Lower lobe of right lung (tissue), 2 donors: ENCODE measurements at places on chromosomes 7 and 10. TPM values are rescaled to one million over a fixed set of nuclear protein-coding genes. Genes with fewer than 3 reads are reported as not detected.

ZNF487 gene
- 5.0 TPM for total RNA-seq

GRCh38 chr7:100152404-100152803 lies 3.7 kb downstream of the LAMTOR4 start:
- H3K27me3 ChIP-seq = no peaks in the 10 kb centered on the region
- H3K27ac ChIP-seq = peak overlapping the region; percentile 18
- no peak overlapping the region for H3K4me3 ChIP-seq
- H3K36me3 ChIP-seq = peaks cover 45% of the 10 kb centered on the region

GRCh38 chr7:127566242-127566641 lies 19.2 kb downstream of the GCC1 start:
- no peaks in the 10 kb centered on the region for H3K27me3 ChIP-seq
- DNase-seq = no peak
- H3K4me3 ChIP-seq = no peak overlapping the region
- no peaks in the 10 kb centered on the region for H3K4me1 ChIP-seq
- H3K36me3 ChIP-seq = no peaks in the 10 kb centered on the region

UPK3BL2 gene
- 26.9 TPM for total RNA-seq

- no peaks in the 10 kb centered on the region for H3K36me3 ChIP-seq
- H3K27me3 ChIP-seq = no peaks in the 10 kb centered on the region
- DNase-seq = no peak
- H3K27ac ChIP-seq = no peak overlapping the region
- H3K4me1 ChIP-seq = no peaks in the 10 kb centered on the region
- H3K4me3 ChIP-seq = no peak overlapping the region
Measured at GRCh38 chr7:41206267-41206666, 496.6 kb downstream of the INHBA start.

DNA sequence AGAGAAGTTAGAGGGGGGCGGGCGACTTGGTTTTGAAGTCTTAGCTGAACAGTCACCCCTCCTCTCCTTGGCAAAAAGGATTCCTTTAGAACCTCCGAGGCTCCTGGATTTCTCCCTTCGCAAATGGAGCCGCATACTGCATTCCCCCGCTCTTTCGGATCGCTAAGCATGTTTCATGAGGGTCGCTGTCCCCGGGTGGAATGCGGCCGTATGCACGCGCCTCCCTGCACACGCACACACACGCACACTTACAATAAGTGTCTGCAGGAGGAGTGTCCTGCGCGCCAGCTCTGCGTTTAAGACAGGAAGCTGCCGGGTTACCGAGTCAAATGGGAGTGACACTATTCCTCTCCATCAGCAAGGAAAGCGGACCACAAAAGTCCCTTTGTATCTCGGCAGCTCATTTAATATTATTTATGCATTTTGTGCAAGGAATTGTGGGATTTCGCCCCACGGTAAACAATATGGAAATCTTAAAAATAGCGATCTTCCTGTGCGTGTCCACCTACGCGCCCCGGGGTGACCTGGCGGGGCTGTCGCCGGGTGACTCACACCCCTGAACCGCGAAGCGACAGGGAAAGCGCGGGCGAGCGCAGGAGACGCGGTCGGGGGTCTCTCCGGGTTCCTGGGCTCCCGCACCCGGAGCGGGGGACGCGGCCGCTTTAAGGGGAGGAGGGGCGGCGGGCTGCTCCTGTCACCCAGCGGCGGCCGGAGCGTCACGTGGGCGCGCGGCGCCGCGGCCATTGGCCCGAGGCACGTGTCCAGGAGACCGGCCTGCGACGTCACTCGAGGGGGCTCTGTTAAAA lies 988 bp upstream of the EN2 start:
- H3K4me3 ChIP-seq = peak overlapping the region; percentile 47
- H3K4me1 ChIP-seq = peaks cover 23% of the 10 kb centered on the region
- peaks cover 96% of the 10 kb centered on the region for H3K27me3 ChIP-seq
- H3K27ac ChIP-seq = no peak overlapping the region
- no peaks in the 10 kb centered on the region for H3K36me3 ChIP-seq
- no peak for DNase-seq

GJD4 gene
- total RNA-seq = not detected

SPDYE2B gene
- not detected for total RNA-seq

GRCh38 chr7:107267138-107267537 lies 98.3 kb downstream of the HBP1 start:
- no peaks in the 10 kb centered on the region for H3K27me3 ChIP-seq
- no peak for DNase-seq
- H3K4me1 ChIP-seq = no peaks in the 10 kb centered on the region

GRCh38 chr10:5897504-5897903 lies 7.5 kb downstream of the FBH1 start:
- H3K27me3 ChIP-seq = no peaks in the 10 kb centered on the region
- H3K27ac ChIP-seq = no peak overlapping the region
- peaks cover 25% of the 10 kb centered on the region for H3K36me3 ChIP-seq

DNA sequence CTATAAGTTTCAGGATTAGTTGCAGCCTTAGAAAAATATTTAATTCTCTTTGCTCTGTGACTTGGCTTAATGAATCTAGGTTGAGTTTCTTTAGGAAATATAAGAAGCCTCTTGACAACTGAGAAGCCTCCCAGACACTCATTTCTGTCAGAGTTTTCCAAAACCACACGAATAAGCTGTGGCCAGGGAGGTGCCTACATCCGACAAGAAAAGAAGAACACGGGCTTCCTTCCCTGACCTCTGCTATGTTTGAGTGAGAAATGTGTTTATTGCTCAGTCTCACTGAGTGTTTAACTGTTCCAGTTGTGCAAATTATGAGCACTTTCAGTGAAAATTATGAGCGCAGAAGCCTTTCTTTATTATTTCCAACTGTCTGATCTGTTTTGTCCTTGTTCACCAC lies 105.0 kb downstream of the TRIL start:
- H3K36me3 ChIP-seq = no peaks in the 10 kb centered on the region
- H3K4me1 ChIP-seq = peaks cover 7% of the 10 kb centered on the region
- no peak overlapping the region for H3K27ac ChIP-seq
- H3K4me3 ChIP-seq = no peak overlapping the region

DNA sequence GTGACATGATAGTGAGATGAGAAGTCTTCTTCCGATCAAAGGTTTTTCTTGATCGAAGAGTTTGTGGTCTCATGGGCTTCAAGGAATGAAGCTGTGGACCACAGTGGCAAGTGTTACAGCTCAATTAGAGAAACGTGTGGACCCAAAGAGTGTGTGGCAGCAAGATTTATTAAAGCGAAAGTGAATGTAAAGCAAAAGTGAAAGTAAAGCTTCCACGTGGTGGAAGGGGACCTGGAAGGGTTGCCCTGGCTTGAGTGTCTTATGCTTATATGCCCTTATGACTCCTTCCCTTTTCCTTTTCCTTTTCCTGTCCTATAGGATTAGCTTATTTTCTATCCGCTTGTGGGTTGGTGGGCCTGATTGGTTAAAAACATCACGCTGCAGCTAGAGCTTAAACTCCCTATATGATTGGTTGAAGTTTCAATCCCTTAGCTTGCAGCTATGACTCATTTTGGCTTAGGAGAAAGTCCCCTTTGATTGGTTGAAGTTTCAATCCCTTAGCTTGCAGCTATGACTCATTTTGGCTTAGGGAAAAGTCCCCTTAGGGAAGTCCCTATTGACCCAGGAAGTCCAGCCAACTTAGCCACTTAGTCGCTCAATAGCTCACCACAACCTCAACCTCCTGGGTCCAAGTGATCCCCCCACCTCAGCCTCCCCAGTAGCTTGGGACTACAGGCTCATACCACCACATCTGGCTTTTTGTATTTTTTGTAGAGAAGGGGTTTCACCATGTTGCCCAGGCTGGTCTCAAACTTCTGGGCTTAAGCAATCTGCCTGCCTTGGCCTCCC lies 34.7 kb downstream of the MRPS24 start:
- DNase-seq = no peak
- peak overlapping the region; percentile 45 for H3K4me3 ChIP-seq
- no peaks in the 10 kb centered on the region for H3K27me3 ChIP-seq
- H3K36me3 ChIP-seq = no peaks in the 10 kb centered on the region

AQP1 gene
- total RNA-seq = 826 TPM

FAM25A gene
- not detected for total RNA-seq

DNA sequence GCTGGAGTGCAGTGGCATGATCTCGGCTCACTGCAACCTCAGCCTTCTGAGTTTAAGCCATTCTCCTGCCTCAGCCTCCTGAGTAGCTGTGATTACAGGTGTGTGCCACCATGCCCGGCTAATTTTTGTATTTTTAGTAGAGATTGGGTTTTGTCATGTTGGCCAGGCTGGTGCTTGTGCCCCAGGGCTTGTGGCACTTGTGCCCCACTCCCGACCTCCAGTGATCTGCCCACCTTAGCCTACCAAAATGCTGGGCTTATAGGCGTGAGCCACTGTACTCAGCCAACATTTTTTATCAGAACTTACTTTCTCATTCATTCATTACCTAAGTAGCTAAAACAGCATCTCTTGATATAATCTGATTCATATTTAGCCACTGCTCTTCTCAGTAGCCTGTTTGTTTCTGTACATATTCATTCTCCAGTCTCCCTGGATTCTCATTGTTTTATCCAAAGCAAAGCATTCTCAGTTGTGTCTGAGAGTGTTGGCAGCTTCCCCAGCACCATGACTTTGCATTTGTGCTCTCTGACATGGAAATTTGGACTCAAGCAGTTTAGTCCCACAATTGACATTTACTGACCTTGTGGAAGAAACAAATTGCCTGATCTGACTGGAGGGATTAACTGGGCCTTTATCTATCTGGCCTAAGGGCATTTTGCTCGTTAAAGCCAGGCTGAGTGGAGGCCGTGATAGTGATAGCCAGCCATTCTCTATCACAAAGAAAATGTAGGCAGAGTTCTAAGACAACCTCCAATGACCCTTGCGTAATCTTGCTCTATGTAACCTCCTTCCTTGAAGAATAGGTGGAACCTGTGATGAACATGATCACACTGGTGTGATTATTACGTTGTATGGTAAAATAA lies 44.9 kb downstream of the AKR1B15 start:
- H3K27ac ChIP-seq = peak overlapping the region; percentile 57
- no peaks in the 10 kb centered on the region for H3K4me1 ChIP-seq
- H3K36me3 ChIP-seq = no peaks in the 10 kb centered on the region
- DNase-seq = peak; percentile 48

DNA sequence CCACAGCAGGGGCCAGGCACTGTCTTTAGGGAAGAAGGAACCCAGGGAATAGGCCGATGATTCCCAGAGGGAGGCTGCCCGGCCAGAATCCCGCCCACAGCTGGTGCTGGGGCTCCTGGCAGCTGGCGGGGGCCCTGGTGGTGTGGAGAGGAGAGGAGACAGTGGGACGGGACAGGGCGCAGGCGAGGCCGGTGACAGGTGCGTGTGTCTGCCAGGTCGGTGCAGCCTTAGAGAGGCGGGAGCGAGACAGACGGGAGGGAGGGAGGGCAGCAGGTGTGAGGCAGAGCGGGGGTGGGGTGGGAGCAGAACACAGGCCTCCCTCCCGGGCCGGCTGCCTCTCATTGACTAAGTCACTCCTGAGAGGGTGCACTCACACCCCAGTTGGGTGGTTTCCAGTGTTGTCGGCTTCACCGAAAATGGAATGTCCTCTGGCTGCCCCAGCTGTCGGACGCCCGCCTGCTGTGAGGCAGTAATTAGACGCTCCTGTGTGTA lies 55.2 kb downstream of the ELFN1 start:
- no peaks in the 10 kb centered on the region for H3K36me3 ChIP-seq
- H3K27me3 ChIP-seq = peaks cover 15% of the 10 kb centered on the region
- DNase-seq = no peak
- H3K4me1 ChIP-seq = no peaks in the 10 kb centered on the region
- no peak overlapping the region for H3K4me3 ChIP-seq

GRCh38 chr7:112880818-112881418 lies 90.7 kb upstream of the TMEM168 start:
- no peak overlapping the region for H3K4me3 ChIP-seq
- H3K27ac ChIP-seq = no peak overlapping the region
- no peaks in the 10 kb centered on the region for H3K27me3 ChIP-seq
- H3K36me3 ChIP-seq = no peaks in the 10 kb centered on the region

DNA sequence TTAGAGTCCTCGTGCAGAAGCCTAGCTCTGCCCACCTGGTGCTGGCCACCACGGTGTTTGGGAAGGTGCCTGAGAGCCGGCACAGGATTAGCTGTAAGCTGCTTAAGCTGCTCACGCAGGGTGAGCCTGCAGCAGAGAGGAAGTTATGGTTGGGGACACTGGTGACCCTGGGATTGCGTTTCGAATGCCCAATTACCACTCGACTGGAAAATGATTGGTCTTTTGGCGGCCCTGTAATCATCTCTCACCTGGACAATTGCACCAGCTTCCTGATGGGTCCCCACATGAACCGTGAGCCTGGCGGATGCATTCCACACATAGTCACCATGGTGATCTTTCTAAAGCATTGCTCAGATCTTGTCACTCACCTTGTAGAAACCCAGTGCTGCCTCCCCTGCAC lies 442.3 kb upstream of the ZMIZ1 start:
- H3K4me3 ChIP-seq = no peak overlapping the region
- H3K27me3 ChIP-seq = no peaks in the 10 kb centered on the region
- H3K4me1 ChIP-seq = peaks cover 11% of the 10 kb centered on the region
- no peaks in the 10 kb centered on the region for H3K36me3 ChIP-seq

CLDN4 gene
- 116 TPM for total RNA-seq

DNA sequence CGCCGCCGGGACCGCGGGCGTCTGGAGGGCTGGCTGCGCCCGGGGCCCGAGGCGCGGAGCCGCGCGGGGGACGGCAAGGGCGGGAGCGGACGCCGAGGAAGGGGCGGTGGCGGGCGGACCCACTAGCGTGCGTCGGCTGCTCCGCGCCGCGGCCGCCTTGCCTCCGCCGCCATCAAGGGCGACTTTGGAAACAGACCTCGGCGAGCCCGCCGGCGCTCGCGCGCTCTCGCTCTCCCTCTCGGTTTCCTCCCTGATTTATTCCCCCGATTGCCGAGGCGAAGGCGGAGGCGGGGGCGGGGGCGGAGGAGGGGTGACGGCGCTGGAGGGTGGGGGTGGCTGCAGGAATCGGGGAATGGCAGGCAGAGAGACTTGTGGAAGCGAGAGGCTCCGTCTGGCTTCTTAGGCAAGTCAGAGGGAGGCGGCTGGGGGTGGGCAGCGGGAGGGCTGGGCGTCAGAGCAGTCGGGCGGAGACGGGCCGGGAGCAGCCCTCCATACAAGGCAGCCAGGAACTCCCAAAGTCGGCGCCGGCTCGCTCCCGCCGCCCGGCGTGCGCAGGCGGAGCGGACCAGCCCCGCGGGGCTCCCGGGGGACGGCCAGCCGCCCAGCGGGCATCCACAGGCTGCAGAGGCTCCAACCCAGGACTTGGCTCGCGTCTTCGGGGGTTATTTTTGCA lies at the start of gene CACNA2D1:
Gene CACNA2D1, minus strand, starts transcription at position 231 of the 673 bp plus-strand sequence.
- peak; percentile 70 for DNase-seq
- H3K4me3 ChIP-seq = peak within 1 kb of the TSS; percentile 65
- H3K27me3 ChIP-seq = peaks cover 23% of the 10 kb centered on the region
- H3K27ac ChIP-seq = peak within 1 kb of the TSS; percentile 79

- H3K36me3 ChIP-seq = peaks cover 52% of the 10 kb centered on the region
- H3K4me1 ChIP-seq = no peaks in the 10 kb centered on the region
- H3K4me3 ChIP-seq = no peak overlapping the region
- no peak overlapping the region for H3K27ac ChIP-seq
- no peaks in the 10 kb centered on the region for H3K27me3 ChIP-seq
Measured at GRCh38 chr7:106089647-106090046, 22.5 kb downstream of the SYPL1 start.

GRCh38 chr10:110493832-110494426 lies 3.8 kb upstream of the DUSP5 start:
- DNase-seq = no peak
- peaks cover 21% of the 10 kb centered on the region for H3K4me1 ChIP-seq
- H3K27ac ChIP-seq = no peak overlapping the region
- H3K36me3 ChIP-seq = no peaks in the 10 kb centered on the region

CDK1 gene
- 4.3 TPM for total RNA-seq
